Stimulated activated CD4-positive, alpha-beta T cell treated with anti-CD3 and anti-CD28 coated beads, Interleukin-15, amount 100 ng/mL, for 1 hour (primary cell): ENCODE measurements at places on chromosomes 2 and 18.

- DNase-seq = no peak
Measured at GRCh38 chr2:37794717-37795116, 123.3 kb upstream of the CDC42EP3 start.

DNA sequence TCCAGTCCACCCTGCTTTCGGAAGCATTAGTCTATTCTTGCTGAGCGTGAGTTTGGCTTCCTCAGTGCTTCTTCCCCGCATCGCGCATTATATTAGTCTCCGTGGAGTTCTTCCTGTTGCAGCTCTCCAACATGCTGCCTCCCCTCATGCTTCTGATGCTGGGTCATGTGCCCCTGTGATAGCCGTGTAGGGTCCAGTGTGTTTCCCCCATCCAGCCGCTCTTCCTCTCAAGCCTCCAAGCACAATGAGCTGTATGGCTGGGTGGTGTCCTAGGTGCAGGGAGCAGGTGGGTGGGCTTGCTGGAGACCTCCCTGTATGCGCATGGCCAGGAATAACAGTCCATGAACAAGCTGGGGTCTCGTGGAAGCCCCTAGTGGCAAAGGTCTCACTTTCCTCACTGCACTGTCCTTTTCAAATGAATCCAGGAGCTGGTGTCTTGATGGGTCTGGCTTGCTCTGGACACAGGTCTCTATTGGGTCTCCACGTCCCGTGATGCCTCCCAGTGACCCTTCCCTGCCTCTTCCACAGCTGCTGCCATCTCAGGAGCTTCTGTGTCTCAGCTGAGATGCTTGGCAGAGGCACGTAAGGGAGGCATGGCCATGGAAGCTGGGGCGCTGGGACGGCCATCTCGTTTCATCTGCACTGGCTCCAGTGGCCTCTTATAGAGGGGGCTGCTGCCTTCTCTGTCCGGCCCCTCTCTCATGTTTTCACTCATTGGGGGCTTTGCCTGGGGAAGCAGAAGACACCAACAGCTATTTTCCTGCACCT lies 54.8 kb upstream of the HDAC4 start:
- no peak for DNase-seq

GRCh38 chr2:174771631-174772471 lies 7.6 kb upstream of the CHRNA1 start:
- no peak for DNase-seq

GRCh38 chr2:55232863-55233657 lies 572 bp downstream of the RPS27A start:
- peak; percentile 15 for DNase-seq

GRCh38 chr2:96864343-96865091 lies 5.4 kb downstream of the SEMA4C start:
- DNase-seq = no peak

GRCh38 chr2:55899881-55900280 lies 23.7 kb downstream of the EFEMP1 start:
- no peak for DNase-seq

DNA sequence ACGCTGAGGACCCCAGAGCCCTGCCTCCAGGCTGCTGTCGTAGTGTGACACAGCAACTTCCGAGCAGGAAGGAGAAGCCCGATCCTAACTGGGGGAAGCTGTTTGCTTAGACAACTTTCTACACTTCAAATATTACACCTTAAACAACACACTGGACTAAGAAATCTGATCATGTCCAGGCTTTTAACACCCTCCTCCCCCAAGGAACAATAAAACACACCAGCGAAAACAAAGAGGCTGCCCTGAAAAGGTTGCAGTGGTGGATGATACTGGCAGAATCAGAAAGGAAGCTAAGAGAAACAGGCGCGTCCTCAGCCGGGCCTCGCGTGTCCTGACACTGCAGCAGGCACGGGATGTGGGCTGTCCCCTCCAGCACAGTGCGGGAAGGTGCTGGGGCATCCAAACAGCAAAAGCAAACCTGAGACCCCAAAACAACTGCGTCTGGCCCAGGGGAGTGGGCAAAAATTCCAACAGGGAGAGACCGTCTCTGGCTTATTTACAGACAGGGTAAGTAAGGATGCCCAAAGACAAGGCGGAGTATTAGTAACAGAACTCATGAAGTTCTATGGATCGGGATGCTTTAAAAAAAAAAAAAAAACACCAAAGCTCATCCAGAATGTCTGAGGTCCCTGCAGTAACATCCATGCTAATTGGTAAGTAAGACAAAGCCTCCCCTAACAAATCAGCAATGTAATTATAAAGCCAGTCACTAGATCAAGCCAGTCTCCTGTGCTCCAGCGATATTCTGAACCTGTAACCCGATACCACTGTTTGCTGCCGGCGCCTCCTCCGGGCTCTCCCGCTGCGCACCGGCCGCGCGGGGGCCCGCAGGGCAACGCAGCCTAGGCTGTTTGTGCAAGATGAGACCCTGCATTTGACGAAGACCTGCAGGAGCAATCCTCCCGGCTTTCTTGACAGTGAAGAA lies 9.0 kb downstream of the SERTAD2 start:
- DNase-seq = no peak

GRCh38 chr2:153971250-153971649 lies 99.5 kb downstream of the GALNT13 start:
- DNase-seq = no peak

DNA sequence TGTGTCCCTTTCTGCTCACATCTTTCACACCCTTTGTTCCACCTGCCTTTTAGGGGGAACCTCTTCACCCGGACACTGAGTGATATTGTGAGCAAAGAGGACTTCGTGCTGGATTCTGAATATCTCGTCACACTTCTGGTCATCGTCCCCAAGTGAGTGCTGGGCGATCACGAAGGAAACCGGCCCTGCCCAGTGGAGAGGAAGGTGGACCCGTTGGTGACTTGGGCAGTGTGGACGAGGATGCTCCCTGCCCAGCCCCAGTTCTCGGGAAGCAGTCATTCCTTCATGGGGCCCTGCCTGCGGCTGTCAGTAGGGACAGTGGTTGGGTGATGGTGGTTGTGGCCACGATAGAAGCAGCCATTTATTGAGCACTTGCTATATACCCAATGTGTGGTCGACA lies 40.8 kb downstream of the PDIA6 start:
- DNase-seq = no peak

DNA sequence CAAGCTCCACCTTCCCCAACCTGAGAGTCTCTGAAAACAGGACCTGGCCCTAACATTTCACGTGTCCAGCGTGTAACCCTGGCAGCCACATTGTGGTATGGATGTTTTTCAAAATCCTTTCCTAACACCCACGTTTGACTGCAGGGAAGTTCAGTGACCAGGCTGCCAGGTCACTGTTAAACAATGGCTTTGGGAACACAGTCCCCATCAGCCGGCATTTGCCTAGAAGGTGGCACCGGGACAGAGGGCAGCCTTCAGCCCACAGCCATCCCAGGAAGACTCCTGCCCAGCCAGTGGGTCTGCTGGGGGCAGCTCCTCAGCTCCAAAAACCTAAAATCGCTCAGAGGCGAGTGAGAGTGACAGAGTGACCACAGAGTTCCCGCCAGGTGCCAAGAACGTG lies 140.2 kb downstream of the SH3BP4 start:
- DNase-seq = no peak

- no peak for DNase-seq
Measured at GRCh38 chr2:7665880-7666279, 748.7 kb downstream of the RNF144A start.

DNA sequence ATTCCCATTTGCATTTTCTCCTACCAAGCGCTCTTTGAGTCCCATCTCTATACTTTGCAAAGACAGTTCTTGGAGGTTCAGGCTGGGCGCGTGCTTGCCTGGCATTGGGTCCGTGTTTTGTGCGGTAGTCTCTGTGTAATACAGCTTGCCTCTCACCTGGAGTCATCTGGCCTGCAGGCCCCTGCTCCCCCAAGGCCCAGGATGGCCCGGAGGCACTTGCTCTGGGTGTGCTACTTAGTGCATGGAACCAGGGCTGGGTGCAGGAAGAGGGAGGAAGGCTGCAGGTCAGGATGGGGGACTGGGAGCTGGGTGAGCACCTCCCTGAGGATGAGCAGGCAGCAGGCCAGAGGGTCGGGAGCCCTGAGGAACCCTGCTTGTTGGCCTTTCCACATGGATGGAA lies 220.9 kb downstream of the LDLRAD4 start:
- DNase-seq = no peak

DNA sequence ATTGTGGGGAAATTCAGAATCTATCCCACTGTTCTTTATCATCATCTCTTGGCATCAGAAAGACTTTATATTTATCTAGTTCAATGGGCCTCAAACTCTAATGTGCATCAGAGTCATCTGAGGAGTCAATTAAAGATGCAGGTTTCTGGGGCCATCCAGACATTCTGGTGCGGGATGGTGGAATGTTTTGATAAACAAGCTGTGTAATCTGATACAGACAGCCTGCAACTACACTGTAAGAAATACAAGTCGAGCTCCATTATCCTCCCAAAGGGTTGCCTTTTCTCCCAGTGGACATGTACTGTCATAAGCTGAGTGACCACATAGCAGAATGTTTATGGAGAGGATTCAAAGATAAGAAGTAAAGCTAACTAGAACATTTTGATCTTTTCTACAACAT lies 515.3 kb upstream of the DCC start:
- no peak for DNase-seq

- peak; percentile 31 for DNase-seq
Measured at GRCh38 chr18:50297621-50298442, 10.3 kb upstream of the CXXC1 start.

GRCh38 chr2:203167751-203168150 lies 71.1 kb upstream of the CYP20A1 start:
- no peak for DNase-seq

- DNase-seq = no peak
Measured at GRCh38 chr2:234355021-234355720, 141.7 kb downstream of the ARL4C start.

DNA sequence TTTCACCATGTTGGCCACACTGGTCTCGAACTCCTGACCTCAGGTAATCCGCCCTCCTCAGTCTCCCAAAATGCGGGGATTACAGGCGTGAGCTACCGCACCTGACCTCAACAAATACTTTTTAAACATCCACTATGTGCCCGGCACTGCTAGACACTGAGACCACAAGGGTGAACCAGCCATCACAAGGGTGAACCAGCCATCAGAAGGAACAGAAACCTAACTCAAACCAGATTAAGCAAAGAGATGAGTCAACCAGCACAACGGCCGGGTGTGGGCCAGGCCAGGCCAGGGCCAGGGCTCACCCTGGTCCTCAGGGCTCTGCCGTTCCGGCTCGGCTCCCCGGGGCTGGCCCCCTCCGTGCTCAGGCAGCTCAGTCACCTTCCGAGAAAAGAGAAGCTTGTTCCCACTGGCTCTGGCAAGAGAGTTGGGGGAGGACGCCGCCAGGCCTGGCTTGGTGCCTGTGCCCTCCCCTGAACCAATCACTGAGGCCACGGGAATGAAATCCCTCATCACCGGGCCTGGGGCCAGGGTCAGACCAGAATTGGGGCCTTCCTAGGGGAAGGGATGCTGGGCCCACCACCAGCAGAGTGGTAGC lies 4.4 kb downstream of the TEX44 start:
- no peak for DNase-seq

DNA sequence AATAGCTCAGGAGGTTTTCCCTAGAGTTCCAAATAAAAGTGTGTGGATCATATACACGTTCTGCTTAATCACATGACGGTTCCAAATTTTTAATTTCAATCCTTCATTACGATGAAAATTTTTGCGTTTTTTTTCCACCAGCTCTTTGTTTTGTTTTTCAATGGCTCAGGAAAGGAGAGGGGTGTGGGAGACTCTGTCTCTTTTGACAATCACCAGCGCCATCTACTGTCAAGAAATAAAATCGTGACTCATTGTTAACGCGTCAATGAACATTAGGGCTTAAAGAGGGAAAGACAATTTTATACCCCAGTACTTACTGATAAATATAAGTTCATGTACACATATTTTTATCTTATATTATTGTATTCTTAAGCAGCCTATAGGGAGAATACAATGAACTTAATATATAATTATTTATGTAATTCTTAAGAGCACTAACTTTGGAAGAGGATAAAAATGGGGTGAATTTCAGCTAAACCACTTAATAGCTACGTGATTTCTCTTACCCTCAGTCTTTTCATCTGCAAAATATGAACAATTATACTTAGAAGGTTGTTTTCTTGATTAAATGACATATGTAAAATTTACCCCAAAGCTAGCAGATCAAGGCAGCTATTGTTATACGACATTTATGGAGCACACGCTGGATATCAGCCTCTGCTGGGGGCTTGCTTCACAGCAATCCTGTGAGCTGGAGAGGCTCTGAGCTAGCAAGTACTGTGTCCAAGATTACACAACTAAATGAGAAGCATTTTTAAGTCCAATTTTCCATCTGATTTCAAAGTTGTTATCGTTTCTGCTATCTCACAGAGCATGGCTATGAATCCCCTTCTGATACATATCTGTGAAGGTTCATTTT lies 47.4 kb upstream of the RMDN2 start:
- no peak for DNase-seq

DNA sequence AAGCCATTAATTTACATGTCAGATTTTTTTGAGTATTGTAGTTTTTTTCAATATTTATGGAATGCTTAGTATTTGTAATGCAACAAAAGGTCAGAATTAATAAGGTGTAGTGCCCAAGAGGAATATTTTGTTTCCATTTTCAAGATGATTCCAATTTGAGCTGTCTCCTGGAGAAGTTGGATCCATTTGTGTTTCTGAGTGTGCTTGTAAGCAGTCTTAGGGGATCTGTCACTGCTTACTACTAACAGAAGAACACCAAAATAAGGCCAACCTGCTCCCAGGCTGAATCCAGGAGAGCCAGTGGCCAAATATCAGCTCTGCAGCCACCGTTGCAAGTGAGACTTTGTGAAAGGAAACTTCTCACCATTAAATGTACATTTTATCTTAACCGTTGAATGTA lies 129.9 kb downstream of the AGAP1 start:
- DNase-seq = no peak

- no peak for DNase-seq
Measured at GRCh38 chr18:6055711-6056110, 160.4 kb upstream of the TMEM200C start.

DNA sequence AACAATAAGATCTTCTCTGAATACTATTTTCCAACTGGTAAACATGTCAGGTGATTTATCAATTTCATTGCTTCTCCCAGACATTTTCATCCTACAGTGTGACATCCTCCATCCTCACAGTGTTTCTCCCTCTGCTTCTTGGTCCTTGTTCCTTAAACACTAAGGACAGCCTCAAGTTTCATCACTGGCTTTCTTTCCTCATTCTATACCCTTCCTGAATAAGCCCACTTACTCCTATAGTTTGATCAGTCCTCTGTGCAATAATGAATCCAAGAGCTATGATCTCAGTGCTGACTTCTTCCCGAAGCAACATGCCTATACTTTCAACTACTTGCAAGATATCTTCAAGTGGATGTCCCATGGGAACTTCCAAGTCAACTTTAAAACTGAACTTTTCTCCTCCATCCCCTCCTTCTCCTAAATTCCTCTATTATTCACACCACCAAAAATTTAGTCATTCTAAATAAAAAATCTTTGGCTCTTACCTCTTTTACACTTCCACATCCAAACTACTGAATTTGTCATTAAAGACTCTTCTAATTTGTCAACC lies 87.6 kb downstream of the FAM228A start:
- no peak for DNase-seq

- DNase-seq = no peak
Measured at GRCh38 chr2:8867363-8867762, 29.9 kb upstream of the KIDINS220 start.

GRCh38 chr18:48942554-48943261 lies 8.1 kb downstream of the SMAD7 start:
- DNase-seq = no peak

- DNase-seq = no peak
Measured at GRCh38 chr2:174673440-174673839, 75.8 kb upstream of the WIPF1 start.

GRCh38 chr2:219969508-219969907 lies 342.1 kb downstream of the SLC4A3 start:
- DNase-seq = no peak

- no peak for DNase-seq
Measured at GRCh38 chr2:25215232-25215631, 46.9 kb upstream of the POMC start.

GRCh38 chr2:207164006-207164831 lies 1.5 kb downstream of the KLF7 start:
- DNase-seq = no peak
